ENCODE measurements at places on chromosomes 2 and 18. TPM values are rescaled to one million over a fixed set of nuclear protein-coding genes. Genes with fewer than 3 reads are reported as not detected.

The DPP4 gene
- 130 TPM for total RNA-seq

The CRACDL gene
- total RNA-seq, result 0.22 TPM

The SLC16A14 gene
- total RNA-seq, result 1.3 TPM

The TCF4 gene
- total RNA-seq, result 1.5 TPM

The MOGAT1 gene
- not detected for total RNA-seq

The TMEM198 gene
- 1.1 TPM for total RNA-seq

The GLI2 gene
- total RNA-seq, result 0.22 TPM

The VWC2L gene
- not detected for total RNA-seq

The ESPNL gene
- total RNA-seq, result 0.10 TPM

The FAP gene
- not detected for total RNA-seq

The HOXD3 gene
- total RNA-seq, result not detected

The MYOM1 gene
- total RNA-seq, result 2.4 TPM

The LCT gene
- total RNA-seq, result 0.13 TPM

The IL37 gene
- total RNA-seq, result 0.50 TPM

The PRKAG3 gene
- total RNA-seq, result not detected

The TWSG1 gene
- 7.0 TPM for total RNA-seq

The AGXT gene
- not detected for total RNA-seq

The SEPTIN2 gene
- 279 TPM for total RNA-seq

The MBD2 gene
- total RNA-seq, result 91.9 TPM

The ID2 gene
- total RNA-seq, result 102 TPM

The MRPL19 gene
- 35.7 TPM for total RNA-seq

The HOXD1 gene
- not detected for total RNA-seq

The ITPRIPL1 gene
- total RNA-seq, result 27.9 TPM

The CPO gene
- not detected for total RNA-seq

The CRYGD gene
- total RNA-seq, result not detected

The CWC22 gene
- total RNA-seq, result 19.9 TPM

All from activated naive CD4-positive, alpha-beta T cell treated with anti-CD3 and anti-CD28 coated beads, Interleukin-2, amount 10 ng/mL, durations not matched to agents 5 hours and 36 hours (primary cell).